ENCODE measurements at places on chromosomes 12 and 14. TPM values are rescaled to one million over a fixed set of nuclear protein-coding genes. Genes with fewer than 3 reads are reported as not detected.

Gene ESR2
- total RNA-seq = 0.06 TPM

GRCh38 chr14:90625445-90625844, 190.8 kb downstream of the TTC7B start:
- no peak for DNase-seq

Gene TTC9
- total RNA-seq = 24.8 TPM

Gene TRHDE
- total RNA-seq = 26.9 TPM

DNA sequence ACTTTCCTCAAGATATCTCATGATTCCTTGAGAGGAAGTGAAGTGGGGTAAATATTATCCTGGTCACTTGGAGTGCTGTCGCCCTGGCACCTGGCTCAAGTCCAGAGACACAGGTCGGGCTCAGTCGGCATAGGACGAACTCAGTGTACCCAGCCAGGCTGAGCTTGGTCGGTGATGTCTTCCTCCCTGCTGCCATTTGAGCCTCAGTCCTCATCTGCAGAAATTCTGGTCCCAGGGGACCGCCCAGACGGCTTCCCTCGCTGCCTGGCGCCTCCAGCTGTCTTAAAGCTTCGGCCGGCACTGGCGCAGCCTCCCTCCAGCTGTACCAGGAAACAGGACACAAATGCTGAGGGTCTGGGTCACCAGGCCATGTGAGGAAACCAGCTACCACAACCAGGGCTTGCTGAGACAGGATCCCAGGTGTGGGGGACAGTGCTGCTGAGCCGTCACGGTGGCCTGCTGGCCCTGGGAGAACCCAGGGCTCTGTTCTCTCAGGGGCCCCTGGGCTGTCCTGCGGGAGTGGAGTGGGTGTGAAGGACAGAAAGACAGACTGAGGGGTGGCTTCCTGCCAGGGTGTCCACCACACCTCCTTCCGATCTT, 5.0 kb upstream of the KLC1 start:
- no peak for DNase-seq

GRCh38 chr12:7131502-7131866, 1.3 kb downstream of the CLSTN3 start:
- DNase-seq = no peak

GRCh38 chr14:101254805-101255764, 306.2 kb upstream of the DIO3 start:
- no peak for DNase-seq

- DNase-seq = no peak
These were observed 179.7 kb downstream of the TTC8 start for GRCh38 chr14:89004166-89004565.

DNA sequence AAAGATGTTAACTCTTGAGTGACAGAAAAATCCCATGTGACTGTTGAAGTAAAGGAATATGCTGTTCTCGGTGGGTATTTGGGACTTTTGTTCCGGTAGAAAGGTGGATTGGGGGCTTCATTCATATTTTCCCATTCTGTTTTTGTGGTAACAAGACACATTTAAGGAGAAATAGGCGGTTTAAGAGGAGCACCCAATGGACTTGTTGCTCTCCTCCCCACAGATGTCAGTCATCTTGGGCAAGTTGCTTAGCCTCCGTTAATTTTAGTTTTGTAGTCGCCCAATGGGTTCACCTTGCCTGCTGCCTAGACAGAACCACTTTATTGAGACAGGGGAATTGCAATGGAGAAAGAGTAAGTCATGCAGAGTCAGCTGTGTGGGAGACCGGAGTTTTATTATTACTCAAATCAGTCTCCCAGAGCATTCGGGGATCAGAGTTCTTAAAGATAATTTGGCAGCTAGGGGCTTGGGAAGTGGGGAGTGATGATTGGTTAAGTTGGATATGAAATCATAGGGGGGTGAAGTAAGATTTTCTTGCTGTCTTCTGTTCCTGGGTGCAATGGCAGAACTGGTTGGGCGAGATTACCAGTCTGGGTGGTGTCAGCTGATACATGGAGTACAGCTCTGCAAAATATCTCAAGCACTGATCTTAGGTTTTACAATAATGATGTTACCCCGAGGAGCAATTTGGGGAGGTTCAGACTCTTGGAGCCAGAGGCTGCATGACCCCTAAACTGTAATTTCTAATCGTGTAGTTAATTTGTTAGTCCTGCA, 50.3 kb downstream of the SLC38A1 start:
- no peak for DNase-seq

DNA sequence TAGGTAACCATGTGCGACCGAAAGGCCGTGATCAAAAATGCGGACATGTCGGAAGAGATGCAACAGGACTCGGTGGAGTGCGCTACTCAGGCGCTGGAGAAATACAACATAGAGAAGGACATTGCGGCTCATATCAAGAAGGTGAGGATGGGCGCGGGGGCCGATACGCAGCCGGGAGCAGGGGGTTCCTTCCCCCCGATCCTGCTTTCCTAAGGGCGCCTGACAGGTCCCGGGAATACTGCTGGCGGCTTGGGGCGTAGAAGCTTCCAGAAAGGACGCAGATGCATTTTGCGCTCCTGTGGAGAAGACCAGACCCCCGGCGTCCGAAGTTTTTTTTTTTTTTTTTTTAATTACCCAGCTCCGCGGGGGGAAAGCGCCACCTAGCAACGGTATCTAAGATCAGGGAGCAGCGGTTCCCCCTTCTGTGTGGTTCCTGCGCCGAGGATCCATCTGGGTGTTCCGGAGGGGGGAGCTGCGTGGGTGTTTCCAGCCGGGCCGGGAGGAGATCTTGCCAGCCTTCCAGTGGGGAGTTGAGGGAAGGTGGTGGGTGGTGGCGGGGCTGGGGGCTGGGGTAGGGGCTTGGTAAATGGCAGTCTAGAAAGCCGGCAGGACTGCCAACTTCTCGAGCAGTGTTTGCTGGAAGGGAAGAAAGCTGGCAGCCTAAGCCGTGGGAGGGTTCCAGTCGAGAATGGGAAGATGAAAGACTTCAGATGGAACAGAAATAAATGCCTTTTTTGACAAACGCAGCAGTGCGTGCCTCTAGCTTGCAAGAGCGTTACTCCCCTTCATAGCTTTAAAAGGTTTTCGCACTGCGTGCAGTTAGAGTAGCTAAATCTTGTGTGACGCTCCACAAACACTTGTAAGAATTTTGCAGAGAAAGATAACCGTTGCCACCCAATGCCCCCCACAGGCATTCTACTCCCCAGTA, 764 bp downstream of the DYNLL1 start:
- no peak for DNase-seq

Gene TBC1D30
- total RNA-seq = 3.8 TPM

DNA sequence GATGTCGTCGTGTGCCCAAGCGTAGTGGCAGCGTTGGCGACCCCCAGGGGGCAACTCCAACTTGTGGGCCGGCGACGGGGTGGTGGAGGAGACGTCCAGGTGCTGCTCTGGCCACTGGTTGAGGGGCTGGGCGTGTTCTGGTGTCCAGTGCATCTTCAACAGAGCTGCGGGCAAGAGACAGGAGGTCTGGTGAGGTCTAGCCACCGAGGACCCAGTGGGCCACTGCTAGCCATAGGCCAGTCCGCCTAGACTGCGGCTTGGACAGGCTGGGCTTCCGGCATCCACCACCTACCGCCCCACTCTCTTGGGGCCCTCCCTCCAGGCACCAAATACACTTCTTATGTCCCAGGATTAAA, 26.3 kb downstream of the FIGNL2 start:
- DNase-seq = no peak

DNA sequence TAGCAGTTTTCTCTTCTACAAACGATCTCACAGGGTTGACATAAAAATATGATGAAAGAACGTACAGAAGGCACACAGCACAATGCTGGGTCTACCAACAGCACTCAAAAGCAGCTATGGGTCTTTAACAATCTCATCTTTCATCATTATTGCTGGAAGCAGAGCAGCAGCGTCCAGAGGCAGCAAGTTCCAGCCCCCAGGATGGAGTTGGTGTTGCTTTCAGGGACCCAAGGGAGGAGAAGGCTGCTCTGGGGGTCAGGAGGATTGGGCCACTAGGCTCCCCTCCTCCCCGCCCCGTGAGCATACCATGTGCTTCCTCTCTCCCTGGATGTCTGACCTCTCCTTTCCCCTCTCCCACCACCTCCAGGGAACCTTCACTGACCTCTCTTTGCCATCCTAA, 13.3 kb downstream of the KCTD10 start:
- no peak for DNase-seq

GRCh38 chr12:124668602-124669001, 101.2 kb upstream of the NCOR2 start:
- no peak for DNase-seq

DNA sequence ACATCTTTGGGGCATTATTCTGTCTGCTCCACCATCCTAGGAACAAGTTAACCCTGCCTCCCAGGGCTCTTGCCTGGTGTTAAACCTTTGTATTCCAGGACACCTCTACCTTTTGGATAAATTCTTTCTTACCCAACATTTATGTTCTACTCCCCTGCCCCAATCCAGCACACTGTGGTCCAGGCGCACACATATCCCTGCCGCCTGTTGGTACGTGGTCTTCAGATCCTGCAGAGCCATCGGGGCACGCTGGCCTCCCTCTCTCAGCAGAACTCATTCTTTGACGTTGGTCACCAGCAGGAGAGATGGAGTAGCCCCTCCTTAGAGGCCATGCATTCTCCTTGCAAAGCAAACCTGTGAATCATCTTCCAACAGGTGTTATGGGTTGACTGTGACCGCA, 5.1 kb upstream of the TMEM179 start:
- no peak for DNase-seq

Gene C3AR1
- 0.22 TPM for total RNA-seq

Gene CCDC196
- not detected for total RNA-seq

Gene FNTB
- total RNA-seq = 21.0 TPM

DNA sequence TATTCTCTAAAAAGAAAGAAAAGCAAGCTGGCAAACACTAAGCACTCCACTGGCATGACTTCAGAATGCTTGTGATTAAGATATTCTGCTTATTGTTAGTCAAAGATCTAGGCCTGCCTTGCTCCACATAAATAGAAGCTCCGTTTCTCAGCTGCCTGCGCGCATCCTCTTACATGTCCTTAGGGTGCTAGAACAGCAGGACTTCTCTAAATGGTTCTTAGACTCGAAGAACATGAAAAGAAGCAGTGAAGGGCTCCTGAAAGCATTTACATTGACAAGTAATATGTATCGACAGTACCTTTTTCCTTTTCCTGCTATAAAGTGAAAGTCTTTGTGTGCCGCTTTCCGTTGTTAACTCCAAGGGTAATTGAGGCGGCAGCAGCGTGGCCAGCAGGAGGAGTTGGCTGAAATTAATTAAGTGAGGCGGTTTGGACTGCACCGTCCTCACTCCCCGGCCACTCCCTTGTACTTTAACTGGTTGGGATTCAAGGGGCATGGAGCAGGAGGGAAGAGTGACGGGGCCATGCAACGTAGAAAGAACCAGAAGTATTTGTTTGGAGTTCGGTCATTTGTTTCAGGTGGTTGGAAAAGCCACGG, 34.2 kb upstream of the OTX2 start:
- DNase-seq = no peak

Gene AMN
- 0.06 TPM for total RNA-seq

DNA sequence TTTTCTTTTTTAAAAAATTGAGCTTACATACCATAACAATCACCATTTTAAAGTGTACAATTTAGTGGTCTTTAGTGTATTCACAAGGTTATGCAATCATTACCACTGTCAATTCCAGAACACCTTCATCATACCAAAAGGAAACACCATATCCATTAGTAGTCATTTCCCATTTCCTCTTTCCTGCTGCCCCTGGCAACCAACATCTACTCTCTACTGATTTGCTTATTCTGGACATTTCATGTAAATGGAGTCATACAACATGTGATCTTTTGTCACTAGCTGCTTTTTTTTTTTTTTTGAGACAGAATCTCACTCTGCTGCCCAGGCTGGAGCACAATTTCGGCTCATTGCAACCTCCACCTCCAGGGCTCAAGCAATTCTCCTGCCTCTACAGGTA, 66.8 kb upstream of the CFL2 start:
- peak; percentile 25 for DNase-seq

Gene LHX5
- total RNA-seq = not detected

- no peak for DNase-seq
These were observed 16.3 kb upstream of the EPYC start for GRCh38 chr12:91021076-91021475.

Gene MYF5
- total RNA-seq = not detected

DNA sequence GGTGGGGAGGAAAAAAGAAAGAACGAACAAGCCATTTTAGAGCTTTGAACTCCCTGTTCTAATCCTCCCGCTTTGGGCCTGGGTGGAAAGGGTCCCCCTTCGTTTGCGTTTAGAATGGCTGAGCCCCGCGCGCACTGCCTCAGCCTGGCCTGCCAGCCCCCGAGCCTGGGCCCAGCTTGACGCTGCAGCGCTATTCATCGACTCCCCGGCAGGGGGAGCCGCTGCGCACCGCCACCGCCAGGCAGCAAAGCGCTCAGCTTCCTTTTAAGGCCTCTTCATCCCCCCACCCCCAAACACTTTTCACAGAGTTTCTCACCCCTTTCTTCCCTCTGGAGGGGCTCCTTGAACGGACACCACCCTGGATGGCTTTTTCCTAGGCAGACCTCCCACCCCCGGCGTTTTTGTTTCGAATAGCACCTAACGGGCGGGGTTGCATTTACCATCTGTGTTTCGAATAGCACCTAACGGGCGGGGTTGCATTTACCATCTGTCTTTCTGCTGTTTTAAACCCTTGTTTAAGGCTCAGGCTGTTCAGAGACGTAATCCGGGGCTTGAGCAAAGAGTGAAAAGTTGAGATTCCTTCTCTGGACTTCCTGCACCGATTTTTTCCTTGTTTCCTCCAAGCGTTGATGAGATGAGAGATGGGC, 56.4 kb upstream of the PIWIL1 start:
- DNase-seq = no peak

- no peak for DNase-seq
These were observed 121.3 kb downstream of the RPS29 start for GRCh38 chr14:49464885-49465284.

DNA sequence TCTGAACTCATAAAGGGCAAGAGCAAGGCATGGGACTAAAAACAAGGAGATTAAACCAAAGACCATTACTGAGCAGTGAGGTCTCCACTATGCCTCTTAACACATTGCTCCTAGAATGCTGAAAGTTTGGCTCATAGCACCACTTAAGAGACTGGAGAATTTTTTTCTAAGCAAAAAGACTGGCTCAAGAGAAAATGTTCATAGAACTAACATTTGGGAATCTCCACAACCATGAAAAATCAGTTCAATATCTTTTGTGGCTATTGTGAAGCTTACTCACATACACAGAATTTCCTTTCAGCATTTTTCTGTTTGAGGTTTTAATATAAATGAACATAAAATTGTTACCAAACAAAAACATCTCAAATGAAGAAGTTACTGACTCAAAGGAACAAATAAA, 255.8 kb downstream of the CCDC91 start:
- DNase-seq = no peak

GRCh38 chr14:37452323-37452722, 142.7 kb downstream of the FOXA1 start:
- no peak for DNase-seq

DNA sequence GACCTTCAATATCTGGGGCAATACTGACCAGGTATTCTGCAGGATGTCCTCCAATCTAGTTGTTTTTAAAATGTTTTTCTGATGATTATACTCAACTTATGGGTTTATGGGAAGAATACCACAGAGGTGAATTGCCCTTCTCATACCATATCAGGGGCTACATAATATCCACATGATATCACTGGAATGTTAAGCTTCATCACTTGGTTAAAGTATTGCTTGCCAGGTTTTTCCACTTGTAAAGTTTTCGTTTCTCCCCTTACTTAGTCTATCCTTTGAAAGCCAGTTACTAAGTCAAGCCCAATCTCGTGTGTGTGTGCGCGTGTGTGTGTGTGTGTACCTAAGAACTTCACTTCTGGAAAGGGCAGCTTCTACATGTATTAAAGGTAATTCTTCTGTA, 980.9 kb upstream of the FBXO33 start:
- no peak for DNase-seq

Measured in epithelial cell of proximal tubule (primary cell).